Lower lobe of right lung (tissue), 2 donors: ENCODE measurements at places on chromosomes 11 and 22. TPM values are rescaled to one million over a fixed set of nuclear protein-coding genes. Genes with fewer than 3 reads are reported as not detected.

The PLAAT3 gene
- total RNA-seq: 81.9 TPM

The ASRGL1 gene
- 39.7 TPM for total RNA-seq

The FXYD2 gene
- 2.8 TPM for total RNA-seq

The BCO2 gene
- 8.9 TPM for total RNA-seq

The SLC22A6 gene
- not detected for total RNA-seq

The MRGPRX4 gene
- not detected for total RNA-seq

The SELENOH gene
- 118 TPM for total RNA-seq

The POU2AF2 gene
- total RNA-seq: not detected

The CST6 gene
- 11.0 TPM for total RNA-seq

The XKR3 gene
- 0.30 TPM for total RNA-seq

- H3K4me3 ChIP-seq: no peak overlapping the region
- H3K27me3 ChIP-seq: no peaks in the 10 kb centered on the region
- peaks cover 33% of the 10 kb centered on the region for H3K4me1 ChIP-seq
- DNase-seq: no peak
- no peaks in the 10 kb centered on the region for H3K36me3 ChIP-seq
- H3K27ac ChIP-seq: no peak overlapping the region
Measured at GRCh38 chr22:28894807-28895206, 11.4 kb downstream of the ZNRF3 start.

- H3K27me3 ChIP-seq: peaks cover 10% of the 10 kb centered on the region
- H3K4me3 ChIP-seq: no peak overlapping the region
- H3K36me3 ChIP-seq: no peaks in the 10 kb centered on the region
Measured at GRCh38 chr11:1150116-1150515, 7.6 kb upstream of the MUC5AC start.

- no peak overlapping the region for H3K27ac ChIP-seq
- no peaks in the 10 kb centered on the region for H3K27me3 ChIP-seq
- DNase-seq: no peak
- no peak overlapping the region for H3K4me3 ChIP-seq
- no peaks in the 10 kb centered on the region for H3K36me3 ChIP-seq
Measured at GRCh38 chr11:28536504-28537267, 428.5 kb downstream of the METTL15 start.

- no peaks in the 10 kb centered on the region for H3K4me1 ChIP-seq
- no peak for DNase-seq
- no peak overlapping the region for H3K4me3 ChIP-seq
- no peaks in the 10 kb centered on the region for H3K36me3 ChIP-seq
Measured at GRCh38 chr11:109815500-109816150, 277.6 kb upstream of the ZC3H12C start.

- DNase-seq: no peak
- H3K36me3 ChIP-seq: no peaks in the 10 kb centered on the region
- peak overlapping the region; percentile 95 for H3K27ac ChIP-seq
- H3K27me3 ChIP-seq: no peaks in the 10 kb centered on the region
Measured at GRCh38 chr11:94130298-94131046, 1.8 kb downstream of the PANX1 start.

- no peak for DNase-seq
- no peak overlapping the region for H3K27ac ChIP-seq
- no peaks in the 10 kb centered on the region for H3K36me3 ChIP-seq
- H3K4me3 ChIP-seq: no peak overlapping the region
- no peaks in the 10 kb centered on the region for H3K27me3 ChIP-seq
Measured at GRCh38 chr22:38191731-38192474, 9.9 kb upstream of the MAFF start.

GRCh38 chr22:45201678-45202332 lies 38.1 kb downstream of the NUP50 start:
- H3K27ac ChIP-seq: no peak overlapping the region
- no peak overlapping the region for H3K4me3 ChIP-seq

DNA sequence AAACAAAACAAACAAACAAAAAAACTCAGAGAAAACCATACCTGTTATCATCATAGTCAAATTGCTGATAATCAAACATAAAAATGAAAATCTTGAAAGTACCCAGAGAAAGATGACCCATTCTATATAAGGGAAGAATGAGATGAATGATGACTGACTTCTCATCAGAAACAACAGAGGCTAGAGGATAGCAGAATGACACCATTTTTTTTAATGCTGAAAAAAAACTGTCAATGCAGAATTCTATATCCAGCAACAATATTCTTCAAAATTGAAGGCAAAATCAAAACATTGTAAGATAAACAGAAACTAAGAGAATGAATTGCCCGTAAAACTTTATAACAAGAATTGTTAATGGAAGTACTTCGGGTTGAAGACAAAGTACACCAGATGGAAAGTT lies 122.1 kb downstream of the ENTHD1 start:
- no peaks in the 10 kb centered on the region for H3K36me3 ChIP-seq
- no peaks in the 10 kb centered on the region for H3K4me1 ChIP-seq
- no peak overlapping the region for H3K27ac ChIP-seq
- DNase-seq: no peak
- H3K27me3 ChIP-seq: no peaks in the 10 kb centered on the region

DNA sequence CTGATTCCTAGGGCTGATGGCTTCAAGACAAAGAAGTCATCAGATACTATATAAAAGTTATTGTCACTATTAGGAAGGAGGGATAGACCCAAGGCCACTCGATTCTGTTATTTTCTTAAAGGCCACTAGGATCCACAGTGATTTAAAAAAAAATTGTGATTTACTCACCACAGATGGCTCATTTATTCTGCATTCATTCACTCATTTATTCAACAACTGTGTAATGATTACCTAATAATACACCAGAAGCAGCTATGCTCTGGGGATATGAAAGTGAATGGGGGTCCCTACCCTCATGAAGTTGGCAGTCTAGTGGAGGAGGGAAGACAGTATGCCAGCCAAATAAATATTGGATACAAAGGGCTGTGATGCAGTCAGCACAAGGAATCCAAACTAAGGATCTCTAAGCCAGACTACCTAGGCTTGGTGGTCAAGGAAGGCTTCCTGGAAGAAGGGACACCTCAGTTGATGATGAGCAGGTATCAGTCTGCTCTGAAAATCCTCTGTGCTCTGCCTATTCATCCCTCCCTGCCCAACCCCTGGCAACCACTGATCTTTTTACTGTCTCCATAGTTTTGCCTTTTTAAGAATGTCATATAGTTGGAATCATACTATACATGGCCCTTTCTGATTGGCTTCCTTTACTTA lies 110.5 kb downstream of the NAT10 start:
- no peak overlapping the region for H3K4me3 ChIP-seq
- H3K4me1 ChIP-seq: no peaks in the 10 kb centered on the region
- H3K27ac ChIP-seq: no peak overlapping the region

DNA sequence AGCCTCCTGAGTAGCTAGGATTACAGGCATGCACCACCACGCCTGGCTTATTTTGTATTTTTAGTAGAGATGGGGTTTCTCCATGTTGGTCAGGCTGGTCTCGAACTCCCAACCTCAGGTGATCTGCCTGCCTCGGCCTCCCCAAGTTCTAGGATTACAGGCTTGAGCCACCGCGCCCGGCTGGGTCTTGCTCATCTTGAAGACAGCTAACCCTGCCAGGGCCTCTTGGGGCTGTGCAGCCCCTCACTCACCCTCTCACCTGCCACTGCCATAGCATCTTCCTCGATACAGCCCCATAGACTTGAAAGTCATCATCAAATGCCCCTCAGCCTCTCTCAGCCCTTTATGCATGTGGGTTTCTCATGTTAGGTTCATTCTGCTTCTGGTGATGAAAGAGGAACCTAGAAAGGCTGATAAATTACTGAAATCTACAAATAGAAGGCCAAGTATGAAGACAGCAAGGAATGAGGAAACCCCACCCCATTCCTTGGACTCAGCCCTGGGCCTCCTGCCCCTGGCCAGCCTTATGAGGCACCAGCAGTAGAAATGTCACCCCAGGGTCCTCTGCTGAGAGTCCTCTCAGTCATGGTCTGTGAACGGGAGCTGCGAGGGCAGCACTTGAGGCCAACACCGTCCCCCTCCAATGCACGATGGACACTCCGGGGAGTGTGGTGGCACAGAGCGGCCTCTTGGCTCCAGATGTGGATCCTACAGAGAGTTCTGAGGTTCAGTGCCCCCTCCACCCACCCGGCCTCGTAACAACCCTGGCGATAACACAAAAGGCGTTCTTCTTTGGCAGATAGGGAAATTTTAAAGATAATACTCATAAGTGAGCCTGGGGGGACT lies 24.8 kb downstream of the SCGB1A1 start:
- H3K4me3 ChIP-seq: peak overlapping the region; percentile 49
- peak overlapping the region; percentile 93 for H3K27ac ChIP-seq
- H3K36me3 ChIP-seq: no peaks in the 10 kb centered on the region

- H3K36me3 ChIP-seq: no peaks in the 10 kb centered on the region
- H3K27me3 ChIP-seq: no peaks in the 10 kb centered on the region
- DNase-seq: peak; percentile 52
- no peak overlapping the region for H3K27ac ChIP-seq
- peaks cover 6% of the 10 kb centered on the region for H3K4me1 ChIP-seq
Measured at GRCh38 chr11:112588252-112588694, 327.6 kb upstream of the PLET1 start.

- peaks cover 73% of the 10 kb centered on the region for H3K36me3 ChIP-seq
- H3K27ac ChIP-seq: no peak overlapping the region
- H3K4me1 ChIP-seq: no peaks in the 10 kb centered on the region
- no peaks in the 10 kb centered on the region for H3K27me3 ChIP-seq
- no peak for DNase-seq
Measured at GRCh38 chr11:7651700-7652099, 21.6 kb downstream of the CYB5R2 start.

DNA sequence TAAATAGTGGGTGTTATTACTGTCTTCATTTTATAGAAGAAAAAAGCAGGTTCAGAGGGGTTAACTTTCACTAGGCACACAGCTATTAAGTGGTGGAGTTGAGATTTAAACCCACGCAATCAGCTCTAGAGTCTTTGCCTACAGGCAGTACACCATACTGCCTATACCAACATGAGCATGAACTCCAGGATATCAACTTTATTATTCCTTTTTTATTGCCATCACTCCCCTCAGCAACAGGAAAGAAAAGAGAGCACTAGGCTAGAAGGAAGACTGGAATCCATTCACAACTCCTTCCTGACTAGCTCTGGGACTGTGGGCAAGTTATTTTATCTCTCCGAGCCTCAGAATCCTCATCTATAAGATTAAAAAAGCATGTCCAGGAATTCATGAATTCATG lies 58.7 kb upstream of the FSHB start:
- peaks cover 8% of the 10 kb centered on the region for H3K4me1 ChIP-seq
- no peak for DNase-seq
- H3K27me3 ChIP-seq: no peaks in the 10 kb centered on the region
- no peaks in the 10 kb centered on the region for H3K36me3 ChIP-seq

DNA sequence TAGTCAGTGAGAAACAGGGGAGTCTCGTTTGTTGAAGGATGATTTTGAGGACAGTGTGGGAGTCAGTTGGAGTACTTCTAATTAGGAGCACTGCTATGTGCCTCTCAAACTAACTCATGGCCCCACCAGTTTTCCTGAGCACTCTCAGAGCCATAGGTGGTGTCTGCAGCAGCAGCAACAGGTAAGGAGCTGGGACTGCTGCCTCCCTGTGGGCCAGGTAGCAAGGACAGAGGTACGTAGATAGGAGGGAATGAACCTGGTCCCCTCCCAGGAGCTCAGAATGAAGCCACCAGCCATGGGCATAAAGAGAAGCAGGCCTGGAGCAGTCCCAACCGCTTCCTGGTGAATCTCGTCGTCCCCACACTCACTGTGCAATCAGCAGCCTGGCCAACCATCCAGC lies 183.4 kb downstream of the BUD13 start:
- no peak overlapping the region for H3K4me3 ChIP-seq
- no peaks in the 10 kb centered on the region for H3K36me3 ChIP-seq
- DNase-seq: no peak
- no peak overlapping the region for H3K27ac ChIP-seq
- H3K4me1 ChIP-seq: no peaks in the 10 kb centered on the region
- no peaks in the 10 kb centered on the region for H3K27me3 ChIP-seq

DNA sequence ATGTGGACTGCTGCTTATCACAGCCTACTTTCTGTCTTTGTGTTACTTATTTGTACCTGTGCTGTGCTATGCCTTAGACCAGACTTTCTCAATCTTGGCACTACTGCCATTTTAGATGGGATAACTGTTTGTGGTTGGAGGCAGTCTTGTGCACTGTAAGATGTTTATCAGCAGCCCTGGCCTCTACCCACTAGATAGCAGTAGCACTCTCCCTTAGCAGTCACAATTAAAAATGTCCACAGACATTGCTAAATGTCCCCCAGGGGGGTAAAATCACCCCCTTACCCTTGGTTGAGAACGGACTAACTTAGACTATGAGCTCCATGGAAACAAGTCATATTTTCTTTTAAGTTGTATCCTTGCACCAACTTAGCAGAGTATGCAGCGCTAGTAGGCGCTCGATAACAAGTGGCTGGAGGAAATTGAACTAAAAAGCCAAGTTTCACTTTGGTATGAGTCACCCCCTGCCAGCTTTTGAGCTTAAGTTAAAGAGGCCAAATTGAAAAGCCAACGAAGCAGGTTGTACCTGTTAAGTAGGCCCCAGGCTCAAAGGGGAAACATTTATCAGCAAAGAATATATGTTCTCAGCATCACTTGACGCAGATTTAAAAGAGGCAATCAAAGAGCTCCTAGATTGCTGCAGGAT lies 304.8 kb upstream of the SORL1-AS1 start:
- no peaks in the 10 kb centered on the region for H3K36me3 ChIP-seq
- H3K27ac ChIP-seq: no peak overlapping the region
- no peak for DNase-seq
- H3K4me3 ChIP-seq: no peak overlapping the region
- H3K27me3 ChIP-seq: peaks cover 3% of the 10 kb centered on the region
- H3K4me1 ChIP-seq: no peaks in the 10 kb centered on the region

DNA sequence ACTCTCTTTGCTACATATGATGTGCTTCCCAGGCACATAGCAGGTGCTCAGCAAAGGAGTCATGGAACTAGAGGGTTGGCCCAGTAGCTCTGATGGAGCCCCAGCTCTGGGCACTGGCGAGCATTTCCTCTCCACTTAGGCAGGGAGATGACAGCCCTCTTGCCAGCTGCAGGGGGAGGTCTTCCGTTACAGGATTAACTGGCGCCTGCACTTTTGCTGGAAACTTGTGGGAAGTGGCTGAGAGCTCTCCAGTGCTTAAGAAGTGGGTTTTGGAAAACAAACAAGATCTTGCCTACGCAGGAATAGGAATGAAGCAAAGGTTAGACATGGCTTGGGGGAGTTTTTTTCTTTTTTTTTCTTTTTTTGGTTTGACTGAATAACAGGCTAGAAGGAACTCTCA lies 75.5 kb downstream of the MICAL2 start:
- H3K27me3 ChIP-seq: no peaks in the 10 kb centered on the region
- H3K4me3 ChIP-seq: no peak overlapping the region
- H3K4me1 ChIP-seq: peaks cover 40% of the 10 kb centered on the region

DNA sequence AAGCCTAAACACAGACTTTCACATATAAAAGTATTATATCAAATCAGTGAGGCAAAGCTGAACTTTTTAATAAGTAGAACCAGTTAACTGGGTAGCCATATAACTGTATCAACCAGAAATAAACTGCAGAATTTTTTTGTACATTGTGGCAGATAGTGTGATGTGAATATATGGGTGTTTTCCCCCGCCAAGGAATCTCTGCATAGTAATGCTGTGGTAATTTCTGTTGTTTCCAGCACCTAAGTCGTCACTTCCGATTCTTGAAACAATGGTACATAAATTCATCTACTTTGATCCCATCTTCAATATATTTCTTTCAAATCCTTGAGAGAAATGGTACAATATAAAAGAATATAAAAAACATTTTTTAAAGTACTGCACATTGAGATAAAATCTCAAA lies 39.6 kb downstream of the NARS2 start:
- no peaks in the 10 kb centered on the region for H3K27me3 ChIP-seq
- DNase-seq: no peak
- no peak overlapping the region for H3K27ac ChIP-seq
- no peaks in the 10 kb centered on the region for H3K4me1 ChIP-seq
- no peaks in the 10 kb centered on the region for H3K36me3 ChIP-seq
